Mesothelial cell of epicardium (in vitro differentiated cells): ENCODE measurements at places on chromosomes 2 and 18. TPM values are rescaled to one million over a fixed set of nuclear protein-coding genes. Genes with fewer than 3 reads are reported as not detected.

- H3K4me1 ChIP-seq: peaks cover 25% of the 10 kb centered on the region
- peaks cover 5% of the 10 kb centered on the region for H3K36me3 ChIP-seq
- no peaks in the 10 kb centered on the region for H3K27me3 ChIP-seq
- H3K27ac ChIP-seq: peak overlapping the region; percentile 18
Measured at GRCh38 chr2:171895786-171896185, 1.7 kb upstream of the SLC25A12 start.

GRCh38 chr2:23826771-23827170 is 100.2 kb downstream of the ATAD2B start:
- no peak overlapping the region for H3K4me3 ChIP-seq
- H3K4me1 ChIP-seq: peaks cover 11% of the 10 kb centered on the region
- DNase-seq: no peak
- peaks cover 3% of the 10 kb centered on the region for H3K36me3 ChIP-seq
- peak overlapping the region; percentile 28 for H3K27ac ChIP-seq

GRCh38 chr2:158926478-158926948 is 41.9 kb upstream of the TANC1 start:
- H3K27me3 ChIP-seq: no peaks in the 10 kb centered on the region
- no peak for DNase-seq
- H3K27ac ChIP-seq: no peak overlapping the region
- no peak overlapping the region for H3K4me3 ChIP-seq
- peaks cover 36% of the 10 kb centered on the region for H3K4me1 ChIP-seq

- H3K4me1 ChIP-seq: peaks cover 10% of the 10 kb centered on the region
- H3K36me3 ChIP-seq: peaks cover 36% of the 10 kb centered on the region
- no peak for DNase-seq
- no peaks in the 10 kb centered on the region for H3K27me3 ChIP-seq
Measured at GRCh38 chr2:161344692-161345091, 36.5 kb downstream of the PSMD14 start.

The IL1B gene
- total RNA-seq: 1.3 to 1.7 TPM (median 1.4 TPM) in 3 replicates
